ENCODE measurements at places on chromosomes 6 and 20.

GRCh38 chr6:116326996-116327395 is 43.8 kb upstream of the DSE start:
- no peak for DNase-seq

- no peak for DNase-seq
Observed at GRCh38 chr20:483815-484644, 21.7 kb upstream of the TBC1D20 start.

GRCh38 chr20:59608871-59609270 is 4.5 kb downstream of the PHACTR3 start:
- no peak for DNase-seq

DNA sequence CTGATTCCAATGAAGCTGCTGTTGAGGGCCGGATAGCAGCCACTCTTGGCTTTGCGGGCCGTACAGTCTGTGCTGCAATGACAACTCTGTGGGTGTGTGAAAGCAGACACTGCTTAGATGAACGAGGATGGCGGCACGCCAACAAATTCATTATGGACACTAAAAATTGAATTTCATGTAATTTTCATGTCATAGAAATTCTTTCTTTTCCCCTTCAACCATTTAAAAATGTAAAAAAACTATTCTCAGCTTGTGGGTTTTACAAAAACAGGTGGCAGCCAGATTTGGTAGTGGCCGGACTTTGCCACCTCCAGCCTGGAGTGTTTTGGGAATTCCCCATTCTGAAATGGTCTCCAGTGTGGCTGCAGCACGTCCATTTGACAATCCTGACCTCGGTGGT is 26.0 kb downstream of the MAS1 start:
- DNase-seq: no peak

- no peak for DNase-seq
Observed at GRCh38 chr6:69343851-69344250, 453.0 kb downstream of the LMBRD1 start.

DNA sequence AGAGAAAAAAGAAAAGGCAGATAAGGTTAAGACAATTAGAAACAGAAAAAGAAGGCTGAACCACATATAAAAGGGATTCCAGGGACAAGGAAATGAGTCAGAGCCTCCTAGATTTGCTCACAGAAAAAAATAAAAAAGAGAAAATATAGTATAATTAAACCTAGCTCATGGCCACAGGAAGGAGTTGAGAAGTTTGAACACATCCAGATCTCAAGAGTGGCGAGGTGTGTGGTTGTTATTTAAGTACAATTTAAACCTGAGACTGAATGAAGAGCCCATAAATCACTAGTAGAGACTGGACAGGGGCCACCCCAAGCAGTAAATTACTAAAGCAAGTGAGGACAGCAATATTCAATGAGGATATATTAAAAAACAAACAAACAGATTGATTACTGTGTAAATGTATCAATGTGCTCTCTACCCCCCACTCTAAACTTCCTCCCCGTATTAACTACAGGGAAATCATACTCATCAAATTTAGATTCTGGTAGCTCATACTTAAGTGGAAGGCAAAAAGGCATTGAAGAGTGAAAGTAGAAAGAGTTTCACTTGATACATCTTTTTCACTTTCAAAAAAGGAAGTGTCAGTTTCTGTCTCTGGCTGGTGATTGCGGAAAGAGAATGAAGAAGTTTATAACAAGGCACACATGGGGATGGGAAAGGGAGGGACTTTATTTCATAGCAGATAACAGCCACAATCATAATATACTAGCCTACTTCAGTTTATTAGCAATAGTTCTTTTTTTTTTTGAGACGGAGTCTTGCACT is 49.3 kb upstream of the SCAF8 start:
- no peak for DNase-seq

DNA sequence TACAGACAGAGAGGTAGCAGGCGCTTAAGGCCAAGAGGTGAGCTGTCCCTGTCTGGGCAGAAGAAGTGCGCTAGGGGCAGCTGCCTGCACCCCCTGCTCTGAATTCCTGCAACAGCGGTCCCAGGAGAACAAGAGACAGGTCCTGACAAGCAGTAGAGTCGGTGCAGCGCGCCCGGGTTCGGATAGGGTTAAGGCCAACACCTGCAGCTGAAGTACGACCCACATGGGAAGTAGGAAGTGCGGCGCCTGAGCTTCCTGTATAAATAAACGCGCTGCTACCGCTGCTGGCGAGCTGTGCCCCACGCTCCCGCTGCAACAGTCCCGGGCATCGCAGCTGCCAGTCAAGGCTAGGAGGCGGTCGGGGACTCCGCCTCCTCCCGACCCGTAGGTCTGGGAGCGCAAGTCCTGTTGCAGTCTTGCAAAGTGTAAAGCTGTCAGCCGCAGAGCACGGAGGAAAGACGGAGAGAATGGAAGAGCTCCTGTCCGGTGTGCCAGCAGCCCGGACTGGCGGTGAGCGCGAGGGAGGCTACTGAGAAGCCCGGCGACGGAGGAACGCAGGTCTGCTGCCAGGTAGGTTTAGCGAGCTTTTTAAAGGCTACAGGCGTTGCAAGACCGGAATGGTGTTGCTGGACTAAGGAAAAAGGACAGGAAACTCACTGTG is at the start of gene RNF144B:
RNF144B (plus strand) TSS at position 290 of the 661 bp plus-strand sequence. CDS start 12,185 bp downstream, outside the sequence.
- peak; percentile 59 for DNase-seq

DNA sequence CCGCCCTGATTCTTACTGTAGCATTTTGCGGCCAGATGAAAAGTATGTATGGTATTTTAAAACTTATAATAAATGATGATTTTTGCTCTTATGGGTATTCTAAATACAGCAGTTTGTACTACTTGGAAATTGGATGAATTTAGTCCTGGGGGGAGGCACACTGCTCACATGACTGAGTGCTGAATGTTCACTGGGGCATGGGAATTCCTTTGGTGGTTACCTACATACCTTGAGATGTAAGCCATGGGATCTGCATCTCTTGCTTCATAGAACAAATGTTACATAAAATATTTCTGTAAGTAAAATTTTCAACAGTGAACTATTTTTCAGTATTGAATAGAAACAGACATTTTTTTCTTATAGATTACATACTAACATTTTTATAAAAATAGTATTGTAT is 71.1 kb downstream of the FIG4 start:
- DNase-seq: no peak

DNA sequence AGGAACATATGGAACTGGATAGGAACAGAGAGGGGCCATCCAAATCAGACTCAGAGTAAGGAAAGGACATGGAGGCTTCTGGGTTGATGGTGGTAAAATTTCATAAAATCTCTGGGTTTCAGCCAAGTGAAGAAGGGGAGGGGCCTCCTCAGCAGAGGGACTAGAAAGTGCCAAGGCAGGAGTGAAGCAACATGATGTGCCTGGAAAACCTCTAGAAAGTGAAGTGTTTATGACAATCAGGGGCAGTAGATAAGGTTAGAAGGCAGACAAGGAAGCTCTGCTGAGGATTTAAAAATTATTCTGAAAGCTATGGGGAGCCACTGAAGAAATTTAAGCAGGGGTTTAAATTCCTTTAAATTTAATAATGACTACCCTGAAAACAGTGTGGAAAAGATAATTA is 126.0 kb upstream of the TENT5A start:
- DNase-seq: no peak

GRCh38 chr6:73664701-73665100 is 10.9 kb upstream of the SLC17A5 start:
- no peak for DNase-seq

DNA sequence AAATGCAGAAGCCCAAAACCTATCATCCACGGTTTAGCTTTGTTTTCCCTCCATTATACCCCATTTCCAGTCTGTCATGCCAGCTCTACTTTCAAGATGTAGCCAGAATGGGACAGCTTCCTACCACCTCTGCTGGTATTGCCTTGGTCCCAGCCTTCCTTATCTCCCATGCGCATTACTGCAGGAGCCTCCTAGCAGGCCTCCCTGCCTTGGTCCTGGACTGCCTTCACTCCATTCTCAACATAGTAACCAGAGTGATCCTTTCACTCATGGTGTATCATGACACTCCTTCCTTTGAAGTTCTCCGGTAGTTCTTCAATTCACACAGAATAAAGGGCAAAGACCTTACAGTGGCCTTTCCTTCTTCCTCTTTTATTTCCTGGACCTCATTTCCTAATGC is 15.9 kb downstream of the TPD52L1 start:
- DNase-seq: no peak

GRCh38 chr6:14276667-14277404 is 159.3 kb downstream of the CD83 start:
- DNase-seq: peak; percentile 77

GRCh38 chr6:170088582-170088955 is 202.3 kb downstream of the DLL1 start:
- no peak for DNase-seq

GRCh38 chr6:55782275-55782674 is 93.1 kb downstream of the BMP5 start:
- DNase-seq: no peak

GRCh38 chr6:71250099-71250602 is 38.5 kb upstream of the OGFRL1 start:
- DNase-seq: no peak

- no peak for DNase-seq
Observed at GRCh38 chr6:170287371-170287876, 3.5 kb downstream of the DLL1 start.

DNA sequence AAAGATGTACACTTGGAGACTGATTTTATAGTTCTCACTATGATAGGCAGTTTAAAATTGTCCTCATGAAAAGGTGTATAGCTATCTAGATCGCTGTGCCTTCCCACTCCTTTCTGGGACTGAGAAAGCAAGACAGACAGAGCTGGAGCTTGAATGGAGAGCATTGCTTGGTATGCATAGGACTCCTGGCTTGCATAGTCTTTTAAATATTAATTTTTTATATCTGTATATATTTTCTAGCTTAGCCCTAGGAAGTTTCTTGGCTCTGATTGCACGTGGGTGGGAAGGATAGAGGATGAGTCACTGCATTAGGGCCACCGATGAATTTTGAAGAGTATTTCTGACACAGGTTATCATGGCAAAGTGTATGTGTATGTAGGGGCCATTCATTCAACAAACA is 150.0 kb upstream of the SPACA1 start:
- no peak for DNase-seq

DNA sequence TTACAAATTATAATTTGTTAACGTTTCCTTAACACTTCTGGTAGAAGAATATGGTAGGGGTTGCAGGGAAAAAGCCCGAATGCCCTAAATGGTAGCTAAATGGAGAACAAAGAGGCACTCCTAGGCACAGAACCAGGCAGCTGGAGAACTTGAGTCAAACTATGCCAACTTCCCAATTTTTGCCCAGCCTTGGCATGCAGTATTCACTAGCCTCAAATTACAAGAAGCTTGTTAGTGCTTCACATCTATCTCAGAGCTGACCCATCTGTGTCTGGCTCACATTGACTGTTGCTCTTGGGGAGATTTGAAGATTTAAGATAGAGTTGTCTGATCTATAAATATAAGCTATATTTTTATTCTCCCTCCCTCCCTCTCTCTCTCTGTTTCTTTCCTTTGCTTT is 19.4 kb upstream of the LRFN2 start:
- no peak for DNase-seq

DNA sequence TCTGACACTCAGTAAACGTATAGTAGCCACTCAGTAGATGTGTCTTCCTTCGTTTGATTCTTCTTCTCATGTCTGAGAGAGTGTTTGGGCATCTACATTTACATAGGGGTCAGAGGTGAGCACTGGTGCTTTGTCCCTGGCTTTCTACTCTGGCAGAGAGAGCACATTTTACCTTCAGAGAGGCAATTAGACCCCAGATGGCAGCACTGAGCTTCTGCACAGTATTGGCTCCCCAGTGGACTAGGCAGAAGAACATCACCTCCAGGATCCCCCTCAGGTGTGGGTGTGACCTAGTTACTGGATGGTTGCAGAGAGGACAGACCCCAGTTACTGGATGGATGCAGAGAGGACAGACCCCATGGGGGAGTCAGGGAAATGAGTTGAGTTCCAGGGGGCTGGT is 327.2 kb downstream of the DHX35 start:
- no peak for DNase-seq

DNA sequence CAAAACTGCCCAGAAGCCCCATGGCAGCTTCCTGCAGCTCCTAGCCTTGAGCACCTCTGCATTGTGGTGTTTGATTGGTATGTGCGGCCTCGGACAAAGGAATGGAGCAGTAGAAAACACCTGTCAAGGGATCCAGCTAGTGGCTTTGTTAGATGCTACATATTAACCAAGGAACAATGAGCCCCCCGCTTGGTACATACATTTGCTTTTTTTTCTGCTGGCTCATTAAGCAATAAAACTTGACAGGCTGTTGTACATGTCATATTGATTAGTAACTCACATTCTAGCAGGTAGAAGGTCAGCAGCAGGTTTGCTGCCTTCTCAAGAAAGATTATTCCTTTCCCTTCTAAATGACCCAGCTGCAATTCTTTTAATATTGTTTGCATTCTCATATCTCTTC is 937 bp downstream of the SPACA1 start:
- DNase-seq: no peak

GRCh38 chr6:4664911-4665310 is 111.3 kb upstream of the CDYL start:
- DNase-seq: no peak

- no peak for DNase-seq
Observed at GRCh38 chr6:105618247-105618646, 215.4 kb upstream of the PREP start.

- DNase-seq: no peak
Observed at GRCh38 chr6:168029459-168030217, 32.2 kb downstream of the KIF25 start.

- peak; percentile 73 for DNase-seq
Observed at GRCh38 chr6:96837081-96837971, at the start of gene GPR63. GPR63 (minus strand) TSS chr6:96837477; CDS start chr6:96799731, 37,746 bp downstream.

DNA sequence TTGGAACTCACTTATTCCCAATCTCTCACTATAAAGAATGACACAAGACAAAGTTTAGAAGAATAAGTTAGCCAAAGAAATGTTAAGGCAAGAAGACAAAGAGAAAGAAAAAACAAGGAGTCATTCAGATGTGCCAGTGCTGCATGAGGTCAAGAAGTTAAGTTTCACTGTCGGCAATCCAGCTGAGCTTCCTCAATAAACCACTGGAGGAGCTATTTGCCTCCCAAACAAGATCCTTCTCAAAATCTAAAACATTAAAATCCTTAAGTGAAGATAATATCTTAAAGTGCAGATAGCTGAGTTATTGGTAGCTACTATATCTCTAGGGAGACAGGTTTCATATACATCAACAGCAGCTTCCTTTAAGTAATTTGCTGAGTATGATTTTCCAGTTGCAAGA is 512.3 kb downstream of the HDGFL1 start:
- no peak for DNase-seq

- DNase-seq: peak; percentile 40
Observed at GRCh38 chr6:17156112-17156921, 54.5 kb downstream of the STMND1 start.

GRCh38 chr6:45709781-45710220 is 305.9 kb downstream of the CLIC5 start:
- no peak for DNase-seq

Measured in central memory CD4-positive, alpha-beta T cell (primary cell).